ENCODE measurements at places on chromosomes 6 and 20. TPM values are rescaled to one million over a fixed set of nuclear protein-coding genes. Genes with fewer than 3 reads are reported as not detected.

Gene FNDC1
- total RNA-seq: 0.13 TPM

Gene SYCP2
- 0.62 TPM for total RNA-seq

Gene BFSP1
- total RNA-seq: 5.1 TPM

Gene SYNDIG1
- total RNA-seq: 1.9 TPM

Gene BPI
- not detected for total RNA-seq

Gene PRKN
- not detected for total RNA-seq

Gene FAM217A
- total RNA-seq: not detected

Gene LY6G6F
- total RNA-seq: not detected

Gene OPRL1
- 0.97 TPM for total RNA-seq

Gene STMND1
- not detected for total RNA-seq

Gene PROKR2
- not detected for total RNA-seq

Gene SYNE1
- 23.8 TPM for total RNA-seq
